Vagina (tissue), 2 donors: ENCODE measurements at places on chromosomes 7 and 10.
A peak's percentile ranks its signal among the peaks of the same experiment; 100 is the strongest.

DNA sequence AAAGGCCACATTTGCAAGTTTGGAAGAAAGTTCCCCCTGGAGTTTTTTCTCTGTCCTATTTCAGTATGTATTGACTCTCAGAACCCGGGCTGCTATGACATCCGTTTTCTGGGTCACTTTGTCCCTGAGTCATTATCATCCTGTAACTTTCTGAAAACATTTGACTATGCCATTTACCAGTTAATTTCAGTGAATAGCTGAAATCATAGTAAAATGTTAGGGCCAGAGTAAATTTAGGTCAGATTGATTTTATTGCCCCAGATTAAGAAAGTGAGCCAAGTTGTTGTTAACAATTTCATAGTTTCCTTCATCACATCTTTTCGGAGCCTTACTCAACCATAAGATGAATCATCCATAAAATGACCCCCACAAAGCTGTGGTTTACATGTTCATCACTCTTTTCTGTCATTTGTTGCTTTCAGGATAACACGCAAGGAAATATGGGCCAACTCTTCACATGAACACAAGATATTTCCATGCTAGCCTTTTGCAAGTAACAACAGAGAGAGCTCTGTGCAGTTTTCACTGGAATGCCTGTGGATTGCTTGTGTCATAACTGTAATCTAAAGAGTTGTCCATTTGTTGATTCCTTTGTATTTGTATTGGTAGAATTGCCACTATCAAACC, 3.9 kb upstream of the MACC1 start:
- H3K27me3 ChIP-seq, result no peaks in the 10 kb centered on the region
- H3K36me3 ChIP-seq, result no peaks in the 10 kb centered on the region
- peaks cover 23% of the 10 kb centered on the region for H3K4me1 ChIP-seq
- peak overlapping the region; percentile 31 for H3K27ac ChIP-seq
- DNase-seq, result no peak

GRCh38 chr10:70053218-70053840, 683 bp downstream of the MACROH2A2 start:
- DNase-seq, result no peak
- peak overlapping the region; percentile 67 for H3K4me3 ChIP-seq
- H3K4me1 ChIP-seq, result peaks cover 13% of the 10 kb centered on the region
- H3K27me3 ChIP-seq, result no peaks in the 10 kb centered on the region

- no peaks in the 10 kb centered on the region for H3K27me3 ChIP-seq
- H3K4me1 ChIP-seq, result no peaks in the 10 kb centered on the region
- no peaks in the 10 kb centered on the region for H3K36me3 ChIP-seq
- no peak for DNase-seq
Observed at GRCh38 chr7:49707891-49708290, 65.5 kb upstream of the VWC2 start.

GRCh38 chr10:116752969-116753665, 10.8 kb upstream of the HSPA12A start:
- no peak overlapping the region for H3K27ac ChIP-seq
- DNase-seq, result no peak
- no peaks in the 10 kb centered on the region for H3K27me3 ChIP-seq
